ENCODE measurements at places on chromosomes 6 and 20. TPM values are rescaled to one million over a fixed set of nuclear protein-coding genes. Genes with fewer than 3 reads are reported as not detected.

The MMP24 gene
- total RNA-seq: 0.10 TPM

DNA sequence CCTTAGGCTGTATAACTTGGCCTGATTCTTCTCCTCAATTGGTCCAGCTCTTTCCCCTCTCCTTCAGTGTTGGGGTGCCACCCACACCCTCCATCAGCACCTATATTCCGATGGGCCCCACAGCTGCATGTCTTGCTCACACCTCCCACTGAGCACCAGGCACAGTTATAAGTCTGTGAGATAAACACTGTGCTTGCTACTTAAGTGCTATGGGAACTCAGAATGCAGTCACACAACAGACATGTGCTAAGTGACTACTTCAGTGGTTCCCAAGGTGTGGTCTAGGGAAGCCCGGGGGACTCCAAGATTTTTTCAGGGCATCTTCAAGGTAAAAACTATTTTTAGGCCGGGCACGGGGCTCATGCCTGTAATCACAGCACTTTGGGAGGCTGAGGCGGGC is 7.3 kb downstream of the ZC3H12D start:
- H3K36me3 ChIP-seq: no peaks in the 10 kb centered on the region
- peaks cover 5% of the 10 kb centered on the region for H3K4me1 ChIP-seq
- H3K27ac ChIP-seq: no peak overlapping the region
- DNase-seq: no peak

GRCh38 chr6:31068669-31069340 is 43.6 kb downstream of the C6orf15 start:
- H3K36me3 ChIP-seq: no peaks in the 10 kb centered on the region
- H3K4me3 ChIP-seq: no peak overlapping the region
- DNase-seq: peak; percentile 82
- no peaks in the 10 kb centered on the region for H3K27me3 ChIP-seq

- DNase-seq: no peak
- no peaks in the 10 kb centered on the region for H3K36me3 ChIP-seq
- H3K27me3 ChIP-seq: no peaks in the 10 kb centered on the region
- H3K4me3 ChIP-seq: peak overlapping the region; percentile 58
- peaks cover 38% of the 10 kb centered on the region for H3K4me1 ChIP-seq
- H3K27ac ChIP-seq: peak overlapping the region; percentile 99
These were observed 7.6 kb upstream of the MTHFD1L start for GRCh38 chr6:150857945-150858308.

DNA sequence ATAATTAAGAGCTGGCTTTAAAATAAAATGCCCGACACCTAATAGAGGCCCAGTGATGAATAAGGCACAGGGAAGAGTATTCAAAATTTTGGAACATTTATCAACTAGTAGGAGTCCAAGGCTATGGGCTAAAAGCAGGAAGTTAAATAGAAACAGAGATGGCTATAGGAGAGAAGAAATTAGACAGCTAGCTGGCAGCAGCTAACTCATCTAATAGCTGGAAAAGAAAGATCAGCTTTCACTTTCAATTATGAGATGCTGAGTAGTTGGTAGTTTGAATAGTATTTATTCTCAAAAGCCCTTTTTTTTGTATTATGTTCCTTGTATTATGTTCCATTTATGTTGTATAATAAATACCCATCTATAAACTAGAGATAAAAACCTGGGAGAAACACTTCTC is 215.7 kb downstream of the SLC35F1 start:
- no peaks in the 10 kb centered on the region for H3K27me3 ChIP-seq
- no peak overlapping the region for H3K27ac ChIP-seq
- no peak for DNase-seq
- H3K4me3 ChIP-seq: no peak overlapping the region
- no peaks in the 10 kb centered on the region for H3K4me1 ChIP-seq
- H3K36me3 ChIP-seq: no peaks in the 10 kb centered on the region

The CALHM6 gene
- total RNA-seq: not detected

All from MCF 10A (cell line).